Kidney (tissue), 22 donors: ENCODE measurements at places on chromosomes 4 and X.

GRCh38 chr4:53497487-53498244 lies 93.6 kb downstream of the LNX1 start:
- DNase-seq, result no peak

GRCh38 chrX:104098151-104098808 lies 14.0 kb upstream of the ZCCHC18 start:
- DNase-seq, result peak; percentile 58

- DNase-seq, result no peak
Observed at GRCh38 chrX:10356979-10357378, 200.2 kb downstream of the CLCN4 start.

DNA sequence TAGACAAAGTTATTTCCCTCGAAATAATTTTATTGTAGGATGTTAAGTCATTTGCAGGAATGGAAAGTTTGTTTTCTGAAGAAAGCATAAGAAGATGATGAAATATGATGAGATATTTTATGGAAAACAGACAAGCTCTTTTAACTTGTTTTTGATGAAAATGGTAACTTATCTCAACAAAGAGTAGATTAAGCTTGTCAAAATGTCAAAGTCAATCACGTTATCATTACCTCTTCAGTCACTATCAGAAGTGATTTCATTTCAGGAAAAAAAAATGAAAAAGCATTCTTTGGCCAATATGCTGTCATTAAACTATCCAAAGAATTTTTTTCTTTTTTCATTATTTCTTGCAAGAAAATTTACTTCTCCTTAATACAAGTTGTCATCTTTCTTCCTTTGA lies 221.0 kb upstream of the ANKRD50 start:
- no peak for DNase-seq

DNA sequence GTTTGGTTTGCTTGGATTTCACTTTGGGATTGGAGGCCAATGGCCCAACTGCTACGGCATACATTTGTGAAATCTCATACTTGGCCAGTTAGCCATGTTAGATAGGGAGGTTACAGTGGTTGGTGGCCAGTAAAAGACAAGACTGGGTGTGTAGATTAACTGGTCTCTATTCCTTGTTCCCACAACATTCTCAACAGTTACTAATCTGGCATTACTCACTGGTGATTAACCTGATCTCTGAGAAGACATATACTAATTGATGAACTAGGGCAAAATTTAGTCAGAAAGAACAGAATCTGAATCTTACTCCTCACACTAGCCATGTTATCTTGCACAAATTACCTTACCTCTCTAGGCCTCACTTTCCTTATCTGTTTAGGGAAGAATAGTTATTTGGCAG lies 33.4 kb downstream of the GATB start:
- DNase-seq, result no peak
